ENCODE measurements at places on chromosomes 6 and 20.
A peak's percentile ranks its signal among the peaks of the same experiment; 100 is the strongest.

- no peak for DNase-seq
These were observed 36.9 kb upstream of the SUMO4 start for GRCh38 chr6:149363154-149363553.

- DNase-seq: no peak
These were observed 34.8 kb downstream of the HNF4A start for GRCh38 chr20:44390280-44390679.

DNA sequence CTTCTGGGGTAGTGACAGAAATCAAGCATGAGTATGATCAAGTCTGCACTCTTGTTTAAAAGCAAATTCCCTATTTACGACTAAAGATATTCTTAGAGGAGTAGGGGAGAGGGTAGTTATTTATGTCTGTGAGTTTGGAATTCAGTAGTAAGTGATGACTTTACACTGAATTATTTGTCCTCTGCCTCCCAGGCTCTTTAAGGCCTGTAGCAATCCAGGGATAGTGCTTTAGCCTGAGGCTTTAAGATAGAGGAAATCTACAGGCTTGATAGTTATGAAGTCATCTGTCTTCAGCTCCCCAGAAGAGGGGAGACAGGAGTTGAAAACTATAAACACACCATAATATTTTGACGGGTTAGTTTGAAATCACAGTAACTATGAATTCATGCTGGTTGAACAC is 664.5 kb downstream of the EPM2A start:
- DNase-seq: no peak

DNA sequence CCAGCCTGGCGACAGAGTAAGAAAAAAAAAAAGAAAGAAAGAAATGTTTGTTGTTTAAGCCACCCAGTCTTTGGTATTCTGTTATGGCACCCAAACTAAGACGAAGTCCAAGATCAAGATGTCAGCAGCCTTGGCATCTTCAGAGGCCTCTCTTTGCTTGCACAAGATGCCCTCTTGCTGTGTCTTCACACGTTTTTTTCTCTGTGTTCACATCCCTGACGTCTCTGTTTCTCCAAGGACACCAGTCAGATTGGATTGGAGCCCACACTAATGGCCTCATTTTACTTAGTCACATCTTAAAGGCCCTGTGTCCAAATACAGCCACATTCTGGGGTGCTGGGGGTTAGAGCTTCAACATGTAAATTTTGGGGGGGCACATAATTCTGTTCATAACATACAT is 380.9 kb downstream of the GJA1 start:
- no peak for DNase-seq

DNA sequence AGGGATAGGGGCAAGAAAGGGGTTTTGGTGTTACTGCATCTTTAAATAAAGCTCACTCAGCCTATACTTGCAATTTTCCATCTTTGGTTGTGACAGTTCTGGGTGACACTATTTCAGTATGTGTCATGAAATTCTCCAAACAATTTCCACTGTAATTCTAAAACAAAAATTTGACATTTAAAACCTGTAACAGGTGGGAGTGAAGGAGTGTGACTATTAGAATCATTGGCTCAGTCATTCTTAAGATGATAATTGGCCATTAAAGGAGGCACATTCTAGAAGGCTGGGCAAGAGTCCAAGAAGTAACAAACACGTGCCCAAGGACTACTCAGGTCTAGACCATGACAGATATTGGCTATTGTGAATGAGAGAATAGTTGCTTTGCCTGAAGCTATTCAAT is 153.3 kb upstream of the ARG1 start:
- DNase-seq: no peak

- DNase-seq: peak; percentile 81
These were observed 1.5 kb upstream of the GMEB2 start for GRCh38 chr20:63628246-63628975.

DNA sequence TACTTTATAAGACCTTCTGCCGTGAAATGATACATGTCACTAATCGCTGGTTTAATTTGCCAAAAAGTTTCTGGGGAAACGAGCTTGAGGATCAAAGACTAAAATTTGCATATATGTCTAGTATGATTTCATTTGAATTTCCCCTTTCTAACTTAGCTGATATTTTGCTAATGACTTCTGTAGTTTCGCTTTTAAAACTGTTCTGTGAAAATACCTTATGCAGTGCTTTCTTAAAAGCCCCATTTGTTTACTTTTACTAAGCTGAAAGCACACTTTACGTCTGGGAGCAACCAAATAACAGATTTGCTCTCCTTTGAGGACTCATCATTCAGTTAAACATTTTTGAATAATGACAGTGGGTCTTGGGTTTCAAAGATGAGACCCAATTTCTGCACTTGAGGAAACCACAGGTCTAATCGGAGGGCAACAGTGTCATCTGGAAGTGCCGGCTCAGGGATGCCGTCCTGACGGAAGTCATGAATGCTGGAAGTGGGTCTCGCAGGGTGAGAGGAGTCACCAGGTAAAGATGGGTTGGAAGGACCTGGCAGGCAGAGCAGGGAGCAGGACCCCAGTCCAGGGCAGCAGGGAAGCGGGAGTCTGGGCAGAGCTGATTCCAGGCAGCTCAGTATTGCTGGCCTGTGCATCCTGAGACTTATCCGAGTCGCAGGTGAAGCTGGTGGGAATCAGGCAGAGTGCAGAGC is 33.2 kb downstream of the PLEKHG1 start:
- DNase-seq: no peak

DNA sequence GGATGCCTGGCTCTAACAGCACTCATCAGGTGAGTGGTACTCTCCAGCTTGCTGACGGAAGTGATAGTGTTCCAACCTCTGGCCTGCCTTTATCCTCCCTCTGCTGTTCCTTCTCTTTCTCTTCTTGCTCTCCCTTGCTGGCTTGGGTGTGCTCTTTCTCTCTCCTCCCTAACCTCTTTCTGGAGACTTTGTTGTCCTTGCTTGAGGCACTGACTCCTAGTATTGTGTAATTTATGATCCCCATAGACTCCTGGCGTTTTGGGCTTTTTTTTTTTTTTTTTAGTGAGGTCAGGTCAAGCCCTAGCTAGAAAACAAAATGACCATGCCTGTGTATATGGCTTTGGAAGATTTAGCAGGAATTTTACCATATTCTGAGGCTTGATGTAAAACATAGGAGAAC is 84.7 kb upstream of the MRAP2 start:
- DNase-seq: no peak

GRCh38 chr6:108968325-108969316 is 120.4 kb downstream of the ARMC2 start:
- no peak for DNase-seq

DNA sequence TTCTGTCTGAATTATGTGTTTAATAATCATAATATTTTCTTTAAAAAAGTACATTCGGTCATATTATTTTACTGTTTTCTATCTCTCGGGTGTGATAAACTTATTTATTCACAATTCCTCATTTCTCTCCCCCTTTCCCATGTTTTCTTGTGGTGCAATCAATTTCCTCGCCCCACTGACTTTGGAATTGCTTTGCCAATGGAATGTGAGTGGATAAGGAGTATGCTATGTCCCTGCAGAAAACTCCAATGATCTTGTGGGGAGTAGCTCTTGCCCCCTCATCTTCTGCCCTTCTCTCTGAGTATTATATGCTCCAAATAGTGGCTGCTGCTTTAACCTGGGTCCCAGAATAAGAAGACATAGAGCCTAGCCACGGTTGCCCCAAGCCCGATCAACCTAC is 64.1 kb downstream of the HMGN3 start:
- DNase-seq: no peak

DNA sequence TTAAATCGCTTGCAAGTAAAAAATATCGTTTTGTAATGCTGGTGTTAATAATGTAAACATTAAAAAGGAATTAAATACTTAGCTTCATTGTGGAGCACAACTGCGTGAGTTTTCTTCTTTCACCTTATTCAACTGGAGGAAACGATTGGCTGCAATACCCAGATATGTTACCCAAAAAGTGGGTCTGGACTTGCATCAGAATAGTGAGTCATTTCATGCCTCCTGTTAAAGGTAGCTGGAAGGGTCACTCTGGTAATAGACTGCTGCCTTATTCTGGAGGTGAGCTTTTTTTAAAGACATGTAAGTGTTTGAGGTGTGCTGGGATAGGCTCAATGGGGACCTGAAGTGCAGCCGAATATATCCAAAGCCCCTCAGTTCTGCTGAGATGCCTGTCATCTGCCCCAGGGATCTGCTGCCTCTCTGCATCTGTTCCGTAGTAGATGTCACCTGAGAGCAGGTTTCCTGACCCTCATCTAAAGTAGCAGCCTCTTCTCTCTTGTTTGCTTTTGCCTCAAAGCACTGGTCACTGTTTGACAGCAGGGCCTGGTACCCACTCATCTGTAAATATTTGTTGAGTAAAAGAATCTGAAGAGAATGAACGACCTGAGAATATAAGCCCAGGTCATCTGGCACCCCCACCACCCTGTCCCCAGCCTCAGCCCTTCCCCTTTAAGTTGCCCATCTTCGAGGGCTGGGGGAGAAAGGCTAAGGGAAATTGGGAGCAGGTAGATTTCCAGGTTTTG is 5.6 kb upstream of the UQCC2 start:
- DNase-seq: no peak

GRCh38 chr6:124888581-124889371 is 73.5 kb upstream of the RNF217 start:
- DNase-seq: no peak

- no peak for DNase-seq
These were observed 190.0 kb upstream of the COL21A1 start for GRCh38 chr6:56437171-56437900.

GRCh38 chr20:38143646-38144554 is 21.2 kb downstream of the TGM2 start:
- DNase-seq: no peak

- DNase-seq: no peak
These were observed 73.9 kb downstream of the PKIB start for GRCh38 chr6:122683989-122684651.

DNA sequence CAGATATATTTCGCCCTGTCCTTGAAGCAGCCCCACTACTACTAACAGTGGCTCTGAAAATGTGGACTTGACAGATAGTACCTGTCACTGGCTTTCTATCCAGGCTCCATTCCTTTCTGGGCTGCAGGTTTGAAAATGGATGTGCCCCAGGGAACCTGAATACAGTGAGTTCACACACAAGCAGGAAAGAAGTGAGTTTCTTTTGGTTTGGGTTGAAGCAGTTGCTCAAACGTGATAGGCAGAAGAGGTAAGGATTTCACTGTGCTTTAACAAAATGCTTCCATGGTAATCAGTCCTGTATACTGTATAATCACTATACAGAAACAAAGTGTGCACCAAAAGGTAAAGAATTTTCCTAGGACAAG is 382.9 kb downstream of the PRKN start:
- no peak for DNase-seq

DNA sequence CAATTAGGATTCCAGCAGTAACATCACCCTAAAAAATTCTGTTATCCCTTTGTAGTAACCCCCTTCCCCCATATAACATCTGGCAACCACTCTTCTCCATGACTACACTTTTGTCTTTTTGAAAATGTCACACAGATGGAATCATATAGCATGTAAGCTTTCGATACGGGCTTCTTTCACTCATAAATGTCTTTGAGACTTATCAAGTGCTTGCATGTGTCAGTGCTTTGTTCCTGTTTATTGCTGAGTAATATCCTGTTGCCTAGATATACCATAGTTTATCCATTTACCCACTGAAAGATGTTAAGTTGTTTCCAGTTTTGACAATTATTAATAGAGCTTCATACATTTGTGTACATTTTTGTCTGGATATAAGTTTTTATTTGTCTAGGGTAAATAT is 10.4 kb upstream of the SNPH start:
- DNase-seq: no peak

GRCh38 chr6:146851837-146852236 is 253.1 kb downstream of the ADGB start:
- no peak for DNase-seq

DNA sequence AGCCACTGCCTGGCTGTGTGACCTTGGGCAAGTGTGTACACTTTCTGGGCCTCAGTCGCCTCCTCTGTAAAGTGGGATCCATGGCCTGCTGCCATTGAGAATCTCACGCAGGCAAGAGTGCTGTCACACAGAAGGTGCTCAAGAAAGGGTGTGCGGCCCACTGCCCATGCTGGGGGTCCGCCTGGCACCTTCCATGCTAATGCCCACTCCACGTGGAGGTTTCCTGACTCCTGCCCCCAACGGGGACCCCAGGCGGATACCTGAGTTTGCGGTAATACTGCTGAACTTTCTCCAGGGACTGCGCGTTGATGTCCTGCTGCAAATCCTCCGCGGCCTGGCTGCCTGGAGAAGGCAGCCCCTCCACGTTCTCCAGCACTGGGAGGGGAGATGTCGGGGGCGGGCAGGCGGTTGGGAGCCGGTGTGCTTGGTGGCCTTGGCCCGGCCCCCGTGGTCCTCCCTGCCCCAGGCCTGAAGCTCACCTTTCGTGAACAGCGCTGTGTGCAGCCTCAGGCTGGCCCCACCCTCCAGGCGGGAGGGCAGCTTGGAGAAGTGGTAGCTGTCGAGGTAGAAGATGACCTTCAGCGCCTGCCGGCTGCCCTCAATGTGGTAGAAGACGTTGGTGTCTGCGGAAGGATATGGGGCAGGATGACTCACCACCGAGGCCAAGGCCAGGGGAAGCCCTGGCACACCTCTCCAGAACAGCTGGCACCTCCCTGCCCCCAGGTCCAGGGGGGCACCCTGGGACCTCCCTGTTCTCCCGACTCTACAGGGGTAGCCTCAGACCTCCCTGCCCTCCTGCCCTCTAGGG is 195.6 kb downstream of the PREX1 start:
- DNase-seq: no peak

- DNase-seq: no peak
These were observed 114.2 kb downstream of the PSMB1 start for GRCh38 chr6:170438861-170439260.

GRCh38 chr6:144305985-144306384 is 20.9 kb downstream of the UTRN start:
- no peak for DNase-seq

GRCh38 chr20:50469796-50470195 is 40.4 kb upstream of the PTPN1 start:
- no peak for DNase-seq

- peak; percentile 19 for DNase-seq
These were observed 127.4 kb downstream of the GJA10 start for GRCh38 chr6:90021711-90022110.

GRCh38 chr6:20331625-20332024 is 70.1 kb upstream of the E2F3 start:
- no peak for DNase-seq

DNA sequence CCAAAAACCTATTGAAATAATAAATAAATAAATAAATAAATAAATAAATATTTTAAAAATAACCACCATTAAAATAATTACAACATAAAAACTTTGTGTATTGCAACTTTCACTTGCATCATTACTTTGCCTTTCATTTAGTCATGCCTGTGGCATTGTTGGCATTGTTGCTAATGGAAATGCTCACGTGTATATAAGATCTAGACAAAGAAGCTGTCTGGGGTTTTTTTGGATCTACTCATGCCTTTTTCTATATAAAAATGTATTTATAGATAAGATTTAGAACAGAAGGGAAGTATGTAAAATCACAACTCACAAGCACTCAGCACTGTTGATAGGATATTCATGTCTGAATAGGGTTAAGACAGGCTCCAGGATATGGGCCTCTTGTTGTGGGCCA is 27.9 kb downstream of the GFRA4 start:
- no peak for DNase-seq
